Progenitor cell of endocrine pancreas (in vitro differentiated cells): ENCODE measurements at places on chromosomes 6 and 20.

- DNase-seq = no peak
Observed at GRCh38 chr6:89596056-89596455, 42.5 kb downstream of the LYRM2 start.

- no peak for DNase-seq
Observed at GRCh38 chr20:7490288-7490687, 450.0 kb downstream of the HAO1 start.

- no peak for DNase-seq
Observed at GRCh38 chr6:52285177-52286068, 881 bp upstream of the MCM3 start.

DNA sequence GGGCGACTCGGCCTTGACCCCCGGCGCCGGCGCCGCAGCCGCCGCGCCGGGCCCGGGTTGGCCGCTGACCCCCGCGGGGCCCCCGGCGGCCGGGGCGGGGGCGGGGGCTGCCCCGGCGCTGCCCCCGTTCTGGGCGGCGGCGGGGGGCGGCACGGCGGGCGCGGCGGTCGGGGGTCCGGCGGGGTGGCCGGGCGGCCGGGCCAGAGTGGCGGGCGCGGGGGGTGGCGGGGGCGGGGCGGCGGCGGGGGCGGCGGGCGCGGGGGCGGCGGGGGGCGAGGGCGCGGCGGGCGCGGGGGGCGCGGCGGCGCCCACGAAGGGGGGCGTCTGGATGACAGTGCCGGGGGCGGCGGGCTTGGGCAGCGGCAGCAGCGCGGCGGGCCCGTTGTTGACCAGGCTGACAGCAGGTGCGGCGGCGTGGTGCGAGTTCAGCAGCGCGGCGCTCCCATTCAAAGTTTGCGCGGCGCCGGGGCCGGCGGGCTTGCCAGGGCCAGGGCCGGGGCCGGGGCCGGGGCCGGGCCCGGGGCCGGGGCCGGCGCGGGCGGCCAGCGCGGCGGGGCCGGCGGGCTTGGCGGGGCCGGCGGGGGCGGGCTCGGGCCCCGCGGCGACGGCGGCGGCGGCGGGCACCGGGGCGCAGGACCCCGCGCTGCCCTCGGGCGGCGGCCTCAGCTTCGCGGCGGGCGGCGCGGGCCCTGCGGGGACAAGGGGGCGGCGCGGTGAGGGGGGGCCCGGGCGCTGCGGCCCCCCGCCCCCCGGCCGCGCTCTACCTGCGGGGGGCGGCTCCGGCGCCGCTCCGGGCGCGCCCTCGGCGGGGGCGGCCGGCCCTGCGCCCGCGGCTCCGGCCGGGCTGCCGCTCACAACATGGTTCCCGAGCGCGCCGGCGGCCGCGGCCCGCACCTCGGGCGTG lies 659 bp downstream of the TAF4 start:
- no peak for DNase-seq

DNA sequence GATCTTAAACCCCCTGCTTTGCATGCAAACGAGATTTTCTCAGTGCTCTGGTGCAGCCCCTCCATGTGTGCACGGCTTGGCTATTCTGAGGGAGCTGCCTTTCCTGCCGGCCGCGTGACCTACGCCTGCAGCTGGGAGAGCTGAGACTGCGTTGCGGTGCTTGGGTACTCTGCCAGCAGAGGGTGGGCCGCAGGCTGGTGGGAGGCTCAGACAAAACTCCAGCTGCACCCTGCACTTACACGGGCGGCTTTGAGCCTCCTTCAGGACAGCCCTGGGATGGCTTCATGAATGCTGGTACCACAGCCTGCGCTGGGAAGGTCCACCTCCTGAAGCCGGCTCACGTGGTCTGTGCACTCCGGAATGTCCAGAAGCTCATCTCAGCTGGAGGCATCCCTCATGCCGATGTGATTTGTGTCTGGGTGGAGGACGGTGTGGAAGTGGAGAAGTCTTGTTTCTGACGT lies 223.7 kb downstream of the DLL1 start:
- DNase-seq = no peak

DNA sequence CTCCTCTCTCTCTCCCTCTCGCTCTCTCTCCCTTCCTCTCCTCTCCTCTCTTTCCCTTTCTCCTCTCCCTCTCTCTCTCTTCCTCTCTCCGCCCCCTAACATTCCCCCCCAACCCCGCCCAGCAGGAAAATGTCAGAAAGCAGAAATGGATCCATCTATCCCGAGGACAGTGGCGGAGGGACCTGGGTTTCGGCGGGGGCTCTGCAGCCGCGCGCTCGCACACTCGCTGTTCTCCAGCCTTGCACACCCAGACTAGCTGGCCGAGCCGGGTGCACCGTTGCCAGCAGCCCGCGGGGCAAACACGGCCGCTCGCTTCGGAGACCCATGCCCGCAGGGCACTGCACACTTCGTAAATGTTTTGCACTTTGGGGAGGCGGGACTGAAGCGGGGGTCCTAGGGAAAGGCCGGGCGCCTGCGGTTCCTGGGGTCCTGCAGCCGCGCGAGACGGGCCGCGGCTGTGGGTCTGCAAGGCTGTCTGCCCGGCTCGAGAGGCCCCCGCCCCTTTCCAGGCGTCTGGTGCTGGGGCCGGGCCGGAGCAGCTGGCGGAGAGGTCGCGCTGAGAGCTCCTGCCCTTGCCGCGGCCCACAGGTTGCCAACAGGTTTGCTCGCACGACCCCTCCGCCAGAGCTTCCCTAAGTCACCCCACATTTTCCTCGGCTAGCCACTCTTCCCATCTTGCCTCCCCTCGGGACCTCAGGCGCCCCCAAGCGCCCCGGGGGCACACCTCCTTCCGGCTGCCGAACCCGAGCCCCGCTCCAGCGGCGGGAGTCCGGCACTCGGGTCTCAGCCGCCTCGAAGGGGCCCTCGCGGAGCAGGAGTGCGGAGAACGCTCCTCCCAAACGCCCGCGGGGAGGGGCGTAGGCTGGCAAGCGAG lies 818 bp upstream of the MDGA1 start:
- DNase-seq = peak; percentile 42

- no peak for DNase-seq
Observed at GRCh38 chr6:108437821-108438220, 122.9 kb upstream of the FOXO3 start.

DNA sequence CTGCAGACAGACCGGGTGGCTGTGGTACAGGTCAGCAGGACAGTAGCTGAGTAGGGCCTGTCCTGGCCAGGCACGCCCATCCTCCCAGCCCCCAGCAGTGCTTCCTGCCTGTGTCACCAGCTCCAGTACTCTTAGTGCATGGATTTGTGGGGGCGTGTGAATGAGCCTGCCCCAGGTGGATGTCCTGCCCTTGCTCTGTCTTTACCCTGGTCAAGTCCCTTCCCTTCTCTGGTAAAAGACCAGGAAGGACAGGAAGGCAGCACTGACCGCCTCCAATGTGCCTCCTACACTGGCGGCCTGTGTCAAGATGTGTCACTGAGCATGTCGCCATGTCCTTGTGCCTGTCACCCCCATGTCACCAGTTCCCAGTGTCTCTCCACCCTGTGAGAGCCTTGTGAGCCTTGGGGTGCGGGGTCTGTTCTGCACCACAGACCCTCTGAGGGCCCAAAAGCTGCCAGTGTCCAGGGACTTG lies 11.9 kb downstream of the TEAD3 start:
- no peak for DNase-seq

GRCh38 chr6:21665110-21665391 lies 71.5 kb downstream of the SOX4 start:
- DNase-seq = no peak

- no peak for DNase-seq
Observed at GRCh38 chr6:18555750-18556149, 168.6 kb downstream of the RNF144B start.

DNA sequence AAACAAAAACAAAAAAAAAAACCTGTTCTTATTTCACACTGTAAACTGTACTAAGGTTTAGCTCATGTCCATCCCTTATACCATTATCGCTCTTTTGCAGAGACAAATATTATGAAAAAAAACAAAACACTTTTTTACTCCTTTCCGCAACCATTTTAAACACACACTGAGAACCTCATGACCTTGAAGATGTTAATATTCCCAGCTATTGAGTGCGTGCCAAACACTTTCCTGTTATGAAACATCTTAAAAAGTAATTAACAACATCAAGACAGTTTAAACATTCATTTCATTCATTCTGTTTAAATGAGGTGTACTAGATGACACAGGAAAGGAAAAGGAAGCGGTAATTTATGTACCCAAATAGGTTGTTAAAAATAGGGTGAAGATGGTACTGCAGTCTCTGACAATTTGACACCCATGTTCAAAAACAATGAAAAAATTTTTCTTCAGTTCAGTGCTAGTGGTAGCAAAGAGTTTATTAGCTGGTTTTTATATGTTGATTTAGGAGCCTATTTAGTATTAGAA lies 3.9 kb upstream of the ARHGAP18 start:
- DNase-seq = no peak

GRCh38 chr6:41441598-41442351 lies 104.4 kb upstream of the FOXP4 start:
- no peak for DNase-seq

DNA sequence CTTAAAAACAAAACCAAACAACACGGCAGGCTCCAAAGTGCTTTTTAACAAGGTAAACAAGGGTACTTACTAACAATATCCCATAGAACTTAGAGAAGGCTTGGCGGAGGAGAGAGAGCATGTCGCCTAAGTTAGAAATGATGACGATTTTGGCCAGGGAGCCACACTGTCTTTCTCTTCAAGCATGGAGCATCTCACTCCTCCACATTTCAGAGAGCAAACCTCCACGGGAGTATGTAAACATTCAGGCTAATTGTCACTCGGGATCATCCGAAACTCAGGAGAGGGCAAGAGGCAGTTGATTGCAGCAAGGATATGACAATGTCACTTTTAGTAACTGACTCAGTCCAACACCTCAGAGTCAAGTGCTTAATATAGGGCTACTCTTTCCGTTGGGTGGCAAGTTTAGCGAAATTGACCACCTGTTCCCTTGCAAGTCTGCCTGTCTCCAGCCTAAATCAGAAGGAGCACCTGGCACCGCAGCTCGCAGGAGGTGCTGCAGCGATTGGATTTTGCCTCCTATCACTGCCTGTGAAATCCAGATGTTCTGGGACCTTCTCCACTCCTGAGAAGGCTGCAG lies 65.8 kb upstream of the RPS6KA2 start:
- no peak for DNase-seq

GRCh38 chr20:32474967-32475811 lies 109.9 kb downstream of the NOL4L start:
- DNase-seq = peak; percentile 60

GRCh38 chr20:57396984-57397692 lies 5.9 kb downstream of the RBM38 start:
- no peak for DNase-seq

GRCh38 chr6:157683707-157684106 lies 139.3 kb upstream of the SNX9 start:
- no peak for DNase-seq

GRCh38 chr6:32108727-32109113 lies 418 bp downstream of the TNXB start:
- DNase-seq = no peak

GRCh38 chr20:57689745-57690481 lies 19.9 kb downstream of the PMEPA1 start:
- no peak for DNase-seq

DNA sequence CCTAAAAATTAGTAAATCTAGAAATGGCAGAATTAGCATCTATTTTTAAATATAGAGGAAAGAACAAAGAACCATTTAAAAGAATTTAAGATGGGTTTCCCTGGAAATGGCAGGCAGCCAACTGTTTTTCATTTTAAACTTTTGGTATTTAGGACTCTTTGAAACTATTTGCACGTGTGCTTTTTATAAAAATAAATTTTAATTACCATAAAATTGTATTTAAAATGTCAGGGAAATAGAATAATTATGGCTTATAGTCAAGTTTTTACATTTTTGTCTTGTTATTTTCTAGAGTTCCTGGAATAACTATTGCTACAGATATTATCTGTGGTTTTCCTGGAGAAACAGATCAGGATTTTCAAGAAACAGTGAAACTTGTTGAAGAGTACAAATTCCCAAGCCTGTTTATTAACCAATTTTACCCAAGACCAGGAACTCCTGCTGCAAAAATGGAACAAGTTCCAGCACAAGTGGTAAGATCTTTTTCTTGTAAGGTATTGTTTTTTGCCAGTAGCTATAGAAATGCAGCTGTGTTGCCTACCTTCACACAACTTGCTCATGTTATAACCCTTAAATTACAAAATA lies 528.7 kb upstream of the SOX4 start:
- DNase-seq = no peak

GRCh38 chr6:48389146-48390043 lies 278.4 kb upstream of the PTCHD4 start:
- no peak for DNase-seq

DNA sequence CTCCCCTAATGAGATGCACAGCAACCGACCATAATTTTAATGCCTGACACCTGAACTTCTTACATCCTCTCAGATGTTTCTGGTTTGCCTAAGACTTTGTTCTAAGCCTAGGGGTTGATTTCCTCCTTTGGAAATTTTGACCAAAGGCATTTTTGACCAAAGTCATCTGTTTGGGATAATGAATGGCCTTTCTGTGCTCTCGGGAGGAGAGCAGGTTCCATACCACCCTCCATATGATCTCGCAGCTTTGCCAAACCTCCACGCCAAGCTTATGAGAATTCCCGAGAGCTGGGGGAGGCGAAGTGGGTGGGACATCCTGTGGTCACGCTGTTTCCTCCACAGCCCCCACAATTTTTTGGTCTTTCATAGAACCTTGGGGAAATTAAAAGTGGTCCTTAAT lies 91.7 kb downstream of the SCML4 start:
- DNase-seq = no peak

- DNase-seq = no peak
Observed at GRCh38 chr6:122116835-122117627, 282.4 kb upstream of the HSF2 start.

DNA sequence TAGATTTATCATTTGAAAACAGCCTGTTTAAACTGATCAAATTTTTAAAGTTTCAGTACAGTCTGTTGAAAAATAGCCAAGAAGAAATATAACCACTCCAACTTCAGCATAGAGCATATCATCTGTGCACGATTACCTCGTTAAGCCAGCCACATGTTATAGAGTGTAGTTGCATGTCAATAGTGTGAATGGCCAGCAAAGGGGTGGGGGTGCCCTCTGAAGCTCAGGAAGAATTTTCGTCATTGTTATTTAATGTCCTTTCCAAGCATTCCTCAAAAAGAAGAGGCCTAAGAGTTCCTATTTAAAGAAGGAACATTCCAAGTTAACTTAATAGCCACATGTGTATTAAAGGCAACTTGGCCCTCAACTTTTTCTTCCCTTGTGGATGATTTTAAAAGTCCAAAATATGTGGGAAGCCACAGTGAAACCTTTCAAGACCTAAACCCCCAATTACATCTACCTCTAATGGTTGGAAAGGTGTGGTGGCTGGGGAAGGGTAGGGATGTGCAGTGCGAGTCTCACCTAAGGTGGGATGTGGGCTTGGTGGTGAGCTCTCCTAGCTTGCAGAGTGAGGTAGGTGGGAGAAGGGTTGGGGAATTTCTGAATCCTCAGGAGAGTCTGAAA lies 1.8 kb upstream of the CCN2 start:
- DNase-seq = no peak
